Aorta (tissue), 5 donors: ENCODE measurements at places on chromosomes 16 and 17. TPM values are rescaled to one million over a fixed set of nuclear protein-coding genes. Genes with fewer than 3 reads are reported as not detected.
A peak's percentile ranks its signal among the peaks of the same experiment; 100 is the strongest.

The NLRC3 gene
- total RNA-seq, result 0.97 TPM

The SCGB1C2 gene
- not detected for total RNA-seq

DNA sequence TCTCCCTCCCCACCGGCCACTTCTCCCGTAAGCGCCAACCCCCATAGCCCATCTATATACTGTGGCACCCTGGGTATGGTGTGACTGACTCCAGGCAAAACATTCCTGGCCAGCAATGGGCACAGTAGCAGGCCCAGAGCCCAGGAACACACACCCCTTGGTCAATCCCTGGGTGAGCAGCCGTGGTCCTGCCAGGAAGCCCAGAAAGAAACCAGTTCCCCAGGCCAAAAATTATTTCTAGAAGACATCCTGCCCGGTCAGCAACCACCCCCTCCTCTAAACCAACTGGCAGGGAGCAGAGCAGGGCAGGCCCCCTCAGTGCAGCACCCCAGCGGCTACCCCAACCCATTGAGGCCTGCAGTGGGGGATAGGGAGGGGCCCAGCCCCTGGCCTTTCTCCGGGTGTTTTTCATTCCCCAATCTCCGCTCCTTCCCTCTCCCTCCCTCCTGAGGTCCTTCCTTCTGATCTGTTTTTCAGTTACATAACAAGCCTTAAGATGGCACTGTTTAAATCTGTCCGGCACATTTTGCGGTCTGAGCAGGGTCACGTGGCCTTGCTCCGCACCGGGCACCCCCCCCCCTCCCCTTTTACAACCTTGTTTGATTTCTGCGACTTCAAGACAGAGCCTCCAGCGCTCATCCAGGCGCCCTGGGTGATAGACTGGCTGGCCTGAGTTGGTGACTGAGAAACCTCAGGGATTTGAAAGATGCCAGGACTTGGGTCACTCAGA is 2.0 kb downstream of the NPTX1 start:
- H3K27me3 ChIP-seq, result no peaks in the 10 kb centered on the region
- H3K27ac ChIP-seq, result no peak overlapping the region
- no peak overlapping the region for H3K4me3 ChIP-seq
- H3K4me1 ChIP-seq, result no peaks in the 10 kb centered on the region

DNA sequence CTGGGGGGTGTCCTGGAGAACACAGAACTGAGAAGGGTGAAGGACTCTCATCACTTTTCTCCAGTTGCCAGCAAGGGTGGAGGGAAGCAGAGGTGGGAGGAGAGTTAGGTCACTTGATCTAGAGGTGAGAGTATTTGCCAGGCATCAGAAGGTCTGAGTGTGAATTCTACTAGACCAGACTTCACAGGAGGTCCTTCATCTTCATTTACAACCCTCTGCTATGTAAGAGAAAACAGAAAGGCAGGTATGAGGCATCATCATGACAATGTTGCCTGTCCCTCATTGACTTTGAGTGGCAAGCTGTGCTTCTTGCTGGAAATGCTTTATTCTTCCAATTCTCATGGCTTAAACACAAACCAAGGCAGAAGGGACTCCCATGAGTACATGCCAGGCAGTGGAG is 45.9 kb upstream of the B4GALNT2 start:
- DNase-seq, result no peak
- no peaks in the 10 kb centered on the region for H3K4me1 ChIP-seq
- H3K4me3 ChIP-seq, result no peak overlapping the region
- no peaks in the 10 kb centered on the region for H3K36me3 ChIP-seq
- H3K27ac ChIP-seq, result no peak overlapping the region

The SPN gene
- total RNA-seq, result 2.5 TPM

DNA sequence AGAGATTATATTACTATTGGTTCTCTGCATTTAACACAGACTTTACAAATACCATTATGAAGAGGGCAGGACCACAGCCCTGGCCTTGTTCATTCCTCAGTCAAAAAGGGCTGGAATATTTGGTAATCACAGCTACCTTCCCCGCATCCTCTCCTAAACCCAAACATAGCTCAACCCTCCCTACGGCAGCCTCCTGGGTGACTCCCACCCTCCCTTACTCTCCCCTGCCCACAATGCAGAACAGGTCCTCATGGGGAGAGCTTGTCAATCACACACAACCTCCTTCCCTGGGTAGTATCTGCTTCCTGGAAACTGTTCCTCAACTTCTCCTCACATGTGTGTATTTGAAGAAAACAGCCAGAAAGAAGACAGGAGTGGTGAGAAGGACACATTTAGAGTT is 224.2 kb downstream of the C16orf78 start:
- H3K4me1 ChIP-seq, result no peaks in the 10 kb centered on the region
- no peaks in the 10 kb centered on the region for H3K36me3 ChIP-seq
- no peak overlapping the region for H3K27ac ChIP-seq
- H3K4me3 ChIP-seq, result no peak overlapping the region

The KRTAP16-1 gene
- total RNA-seq, result not detected

The CCDC144A gene
- 2.5 TPM for total RNA-seq

The ORC6 gene
- 1.6 TPM for total RNA-seq

GRCh38 chr16:88484505-88485365 is 31.7 kb downstream of the ZFPM1 start:
- H3K4me1 ChIP-seq, result no peaks in the 10 kb centered on the region
- no peak overlapping the region for H3K4me3 ChIP-seq
- DNase-seq, result no peak
- H3K27ac ChIP-seq, result no peak overlapping the region

The CA4 gene
- total RNA-seq, result 1.6 TPM

DNA sequence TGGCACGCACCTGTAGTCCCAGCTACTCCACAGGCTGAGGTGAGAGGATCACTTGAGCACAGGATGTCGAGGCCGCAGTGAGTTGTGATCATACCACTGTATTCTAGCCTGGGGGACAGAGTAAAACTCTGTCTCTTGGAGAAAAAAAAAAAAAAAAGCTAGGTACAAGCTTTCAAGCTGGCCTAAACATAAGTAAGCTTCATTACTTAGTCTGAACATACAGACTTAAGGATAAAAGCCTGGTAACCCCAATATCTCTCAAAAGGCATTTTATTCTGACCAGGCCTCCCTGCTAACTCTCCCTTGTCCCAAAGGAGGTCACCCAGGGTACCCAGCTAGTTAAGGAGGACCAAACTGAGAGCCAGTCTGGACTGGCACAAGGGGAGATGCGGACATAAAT is 46.2 kb downstream of the TOM1L2 start:
- H3K27ac ChIP-seq, result no peak overlapping the region
- DNase-seq, result no peak
- peaks cover 7% of the 10 kb centered on the region for H3K4me1 ChIP-seq
- no peak overlapping the region for H3K4me3 ChIP-seq

The UBALD2 gene
- 25.8 TPM for total RNA-seq

GRCh38 chr17:40818343-40818732 is 4.1 kb downstream of the KRT10 start:
- peak overlapping the region; percentile 78 for H3K4me3 ChIP-seq
- no peaks in the 10 kb centered on the region for H3K4me1 ChIP-seq
- no peaks in the 10 kb centered on the region for H3K27me3 ChIP-seq

- peak overlapping the region; percentile 56 for H3K4me3 ChIP-seq
- no peaks in the 10 kb centered on the region for H3K27me3 ChIP-seq
- H3K36me3 ChIP-seq, result no peaks in the 10 kb centered on the region
- H3K4me1 ChIP-seq, result no peaks in the 10 kb centered on the region
- DNase-seq, result peak; percentile 87
Observed at GRCh38 chr17:4940555-4941318, 669 bp downstream of the RNF167 start.

The CA5A gene
- not detected for total RNA-seq

The KRT37 gene
- not detected for total RNA-seq

GRCh38 chr17:69348429-69348828 is 21.5 kb upstream of the ABCA5 start:
- H3K4me1 ChIP-seq, result no peaks in the 10 kb centered on the region
- no peaks in the 10 kb centered on the region for H3K27me3 ChIP-seq
- H3K36me3 ChIP-seq, result no peaks in the 10 kb centered on the region
- H3K4me3 ChIP-seq, result no peak overlapping the region
- DNase-seq, result no peak

DNA sequence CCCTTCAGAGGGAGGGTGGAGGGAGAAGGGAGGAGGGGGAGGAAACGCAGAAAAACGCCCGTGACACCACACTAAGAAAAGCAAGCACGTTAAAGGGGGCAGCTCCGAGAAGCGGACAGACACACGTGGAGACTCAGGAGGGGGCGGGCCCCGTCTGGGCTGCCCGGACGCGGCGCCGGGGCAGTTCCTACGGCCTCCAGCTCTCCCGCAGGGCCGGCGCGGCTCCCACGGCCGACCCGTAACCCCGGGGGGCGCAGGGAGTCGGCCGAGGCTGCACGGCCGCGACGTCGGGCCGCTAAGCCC is 362 bp downstream of the KLHDC4 start:
- no peak overlapping the region for H3K27ac ChIP-seq
- H3K27me3 ChIP-seq, result no peaks in the 10 kb centered on the region
- no peak for DNase-seq
- peak overlapping the region; percentile 58 for H3K4me3 ChIP-seq
- no peaks in the 10 kb centered on the region for H3K36me3 ChIP-seq

GRCh38 chr16:11253009-11253994 is 2.7 kb downstream of the SOCS1 start:
- no peaks in the 10 kb centered on the region for H3K36me3 ChIP-seq
- H3K27ac ChIP-seq, result no peak overlapping the region
- no peaks in the 10 kb centered on the region for H3K27me3 ChIP-seq
- no peak for DNase-seq
- H3K4me3 ChIP-seq, result no peak overlapping the region

- no peaks in the 10 kb centered on the region for H3K4me1 ChIP-seq
- no peak overlapping the region for H3K4me3 ChIP-seq
- H3K27ac ChIP-seq, result no peak overlapping the region
- no peaks in the 10 kb centered on the region for H3K36me3 ChIP-seq
Observed at GRCh38 chr17:79608624-79608959, 2.3 kb downstream of the RBFOX3 start.

DNA sequence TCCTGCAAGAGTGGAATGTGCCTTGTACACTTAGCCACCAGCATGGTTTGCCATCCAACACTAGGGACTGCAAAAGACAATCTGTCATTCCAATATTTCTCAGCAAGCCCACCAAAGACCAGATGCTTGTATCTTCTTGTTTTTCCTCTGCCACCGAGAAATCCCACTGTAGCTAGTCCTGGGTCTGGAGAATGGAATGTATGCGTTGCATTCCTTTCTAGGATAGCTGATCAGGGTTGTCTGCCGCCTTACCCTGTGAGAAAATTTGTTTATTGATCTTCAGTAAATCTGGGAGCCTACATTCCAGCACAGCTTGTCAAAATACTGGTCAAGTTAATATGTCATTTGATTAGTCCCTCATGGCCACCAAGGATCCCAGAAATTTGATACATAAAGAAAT is 28.1 kb upstream of the ADAMTS18 start:
- no peaks in the 10 kb centered on the region for H3K27me3 ChIP-seq
- H3K27ac ChIP-seq, result no peak overlapping the region
- no peak overlapping the region for H3K4me3 ChIP-seq
- no peaks in the 10 kb centered on the region for H3K36me3 ChIP-seq
- no peak for DNase-seq

The LPCAT2 gene
- total RNA-seq, result 36.6 TPM

DNA sequence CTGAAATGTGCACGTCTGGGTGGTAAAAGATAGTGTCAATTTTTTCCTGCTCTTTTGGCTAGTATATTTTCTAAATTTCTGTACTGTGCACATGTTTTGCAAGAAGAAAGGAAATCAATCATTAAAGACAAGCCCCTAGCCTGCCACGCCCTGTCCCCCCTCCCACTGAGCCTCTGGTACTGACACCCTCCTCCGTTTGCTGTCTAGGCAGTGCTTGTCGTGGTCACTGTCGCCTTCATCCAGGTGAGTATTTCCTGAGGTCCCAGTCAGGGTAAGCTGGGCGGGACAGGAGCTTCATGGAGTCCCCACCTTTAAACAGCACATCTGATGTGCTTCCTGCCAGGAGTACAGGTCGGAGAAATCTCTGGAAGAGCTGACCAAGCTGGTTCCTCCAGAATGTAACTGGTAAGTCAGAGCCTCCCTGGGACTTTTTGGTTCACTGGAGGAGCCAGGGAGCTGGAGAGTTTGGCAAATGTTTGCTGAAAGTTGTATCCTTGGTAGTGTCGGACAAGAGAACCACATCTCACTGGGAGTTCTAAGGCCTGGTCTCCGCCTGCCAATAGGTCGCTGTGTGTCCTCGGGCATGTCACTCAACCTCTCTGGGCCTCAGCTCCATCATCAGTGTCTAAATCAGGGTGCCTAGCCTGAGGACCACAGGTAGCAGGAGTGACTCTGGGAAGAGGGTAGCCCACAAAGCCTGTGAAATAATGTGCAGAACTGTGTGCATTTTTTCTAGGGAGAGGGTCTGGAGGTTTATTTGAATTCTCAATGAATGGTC is 42.2 kb downstream of the ATP2C2 start:
- H3K27me3 ChIP-seq, result no peaks in the 10 kb centered on the region
- H3K4me1 ChIP-seq, result no peaks in the 10 kb centered on the region
- no peak for DNase-seq

- no peaks in the 10 kb centered on the region for H3K27me3 ChIP-seq
- H3K27ac ChIP-seq, result no peak overlapping the region
- no peak overlapping the region for H3K4me3 ChIP-seq
- DNase-seq, result no peak
- no peaks in the 10 kb centered on the region for H3K36me3 ChIP-seq
Observed at GRCh38 chr16:58040945-58041627, 15.5 kb downstream of the MMP15 start.

GRCh38 chr16:10921536-10922327 is 20.5 kb downstream of the DEXI start:
- no peaks in the 10 kb centered on the region for H3K27me3 ChIP-seq
- DNase-seq, result no peak
- H3K4me1 ChIP-seq, result no peaks in the 10 kb centered on the region
- H3K4me3 ChIP-seq, result no peak overlapping the region

The PIMREG gene
- not detected for total RNA-seq

- DNase-seq, result no peak
- H3K27ac ChIP-seq, result no peak overlapping the region
- H3K36me3 ChIP-seq, result no peaks in the 10 kb centered on the region
- H3K27me3 ChIP-seq, result no peaks in the 10 kb centered on the region
- H3K4me1 ChIP-seq, result no peaks in the 10 kb centered on the region
Observed at GRCh38 chr17:74868251-74868907, 4.4 kb downstream of the FDXR start.

- H3K4me1 ChIP-seq, result no peaks in the 10 kb centered on the region
- no peaks in the 10 kb centered on the region for H3K36me3 ChIP-seq
- no peaks in the 10 kb centered on the region for H3K27me3 ChIP-seq
- no peak overlapping the region for H3K4me3 ChIP-seq
Observed at GRCh38 chr16:86052926-86053325, 154.0 kb downstream of the IRF8 start.

The GRAP gene
- total RNA-seq, result 6.3 TPM
